ENCODE measurements at places on chromosomes 12 and 14.
A peak's percentile ranks its signal among the peaks of the same experiment; 100 is the strongest.

DNA sequence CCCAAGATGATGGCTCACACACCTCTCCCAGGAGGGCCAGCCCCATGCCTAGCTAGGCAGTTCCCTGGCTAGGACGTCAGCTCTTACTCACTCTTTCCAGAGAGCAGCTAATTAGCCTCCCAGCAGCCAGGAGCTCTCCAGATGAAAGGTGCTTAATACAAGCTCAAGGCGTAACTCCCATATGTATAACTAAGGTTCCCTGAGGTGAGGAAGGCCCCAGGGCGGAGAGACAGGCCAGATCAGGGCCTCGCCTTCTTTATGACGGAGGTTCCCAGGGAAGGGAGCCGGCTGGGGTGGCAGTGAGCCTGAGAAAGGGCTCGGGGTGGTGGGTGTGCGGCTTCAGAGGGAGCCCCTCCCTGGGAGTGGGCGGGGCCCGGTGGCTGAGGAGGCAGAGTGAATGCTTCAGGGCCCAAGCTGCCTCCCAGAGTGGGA is 26.4 kb upstream of the ZFP36L1 start:
- DNase-seq = peak; percentile 59

DNA sequence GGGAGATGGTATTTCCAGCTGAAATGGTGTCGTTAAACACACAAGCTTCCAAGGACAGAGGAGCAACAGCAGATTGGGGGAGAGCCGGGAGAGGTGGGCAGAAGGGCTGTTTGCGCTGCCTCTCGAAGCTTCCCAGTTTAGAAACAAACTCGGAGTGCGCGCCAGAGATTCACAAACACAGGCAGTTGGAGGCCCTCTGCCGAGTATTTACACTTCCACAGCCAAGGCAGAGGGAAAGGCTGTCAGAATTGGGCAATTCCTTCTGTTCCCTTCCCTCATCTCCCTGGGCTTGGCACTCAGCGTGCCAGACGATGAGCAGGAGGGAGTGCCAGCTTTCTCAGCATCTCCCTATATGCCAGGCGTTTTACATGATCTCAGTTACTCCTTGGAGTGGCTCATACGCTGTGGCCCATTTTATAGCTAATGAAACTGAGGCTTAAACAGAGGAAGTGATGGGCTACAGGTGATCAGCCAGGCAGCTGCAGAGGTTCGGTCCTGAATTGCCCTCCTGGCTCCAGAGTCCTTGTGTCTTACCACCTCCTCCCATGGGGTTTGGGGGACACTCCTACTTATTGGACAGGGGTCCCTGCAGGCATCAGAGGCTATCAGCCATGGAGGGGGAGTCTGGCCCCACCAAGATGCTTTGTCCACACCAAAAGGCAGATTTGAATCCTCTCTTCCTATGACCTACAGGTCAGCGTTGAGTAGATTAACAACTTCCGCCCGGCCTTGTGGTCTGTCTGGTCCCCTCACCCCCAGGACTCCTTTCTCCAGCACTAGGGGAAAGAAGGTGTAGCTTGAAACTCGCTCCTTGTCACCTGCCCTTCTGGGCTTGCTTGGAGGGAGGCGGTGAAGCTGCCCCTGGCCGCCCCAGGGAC is 3.1 kb downstream of the FAM222A start:
- peak; percentile 96 for DNase-seq

GRCh38 chr14:45559626-45560025 is 306.6 kb upstream of the MIS18BP1 start:
- DNase-seq = no peak

DNA sequence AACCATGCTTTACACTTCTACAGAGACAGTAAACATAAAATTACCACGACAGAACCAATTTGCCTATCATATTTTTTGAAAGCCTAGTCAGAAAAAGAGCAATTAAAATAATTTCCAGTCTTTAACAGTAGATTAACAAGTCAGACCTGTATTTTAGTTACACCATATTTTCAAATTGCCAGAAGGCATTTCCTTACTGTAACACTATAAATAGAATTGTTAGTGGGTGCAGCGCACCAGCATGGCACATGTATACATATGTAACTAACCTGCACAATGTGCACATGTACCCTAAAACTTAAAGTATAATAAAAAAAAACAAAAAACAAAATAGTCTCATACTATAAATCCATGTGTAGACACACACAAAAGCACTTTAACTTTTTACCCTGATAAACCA is 16.0 kb downstream of the SOS2 start:
- no peak for DNase-seq

DNA sequence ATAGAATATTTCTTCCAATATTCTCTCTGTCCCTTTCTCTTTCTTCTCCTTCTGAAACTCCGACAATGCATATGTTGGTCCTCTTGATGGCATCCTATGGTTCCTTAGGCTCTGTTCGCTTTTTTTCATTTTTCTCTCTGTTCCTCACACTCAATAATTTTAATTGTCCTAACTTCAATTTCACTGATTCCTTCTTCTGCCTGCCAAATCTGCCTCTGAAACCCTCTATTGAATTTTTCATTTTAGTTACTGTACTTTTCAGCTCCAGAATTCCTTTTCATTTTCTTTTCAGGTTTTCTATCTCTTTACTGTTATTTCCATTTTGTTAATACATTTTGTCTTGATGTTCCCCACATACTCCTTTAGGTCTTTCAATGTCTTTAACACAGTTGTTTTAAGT is 67.0 kb upstream of the TTC7B start:
- no peak for DNase-seq

DNA sequence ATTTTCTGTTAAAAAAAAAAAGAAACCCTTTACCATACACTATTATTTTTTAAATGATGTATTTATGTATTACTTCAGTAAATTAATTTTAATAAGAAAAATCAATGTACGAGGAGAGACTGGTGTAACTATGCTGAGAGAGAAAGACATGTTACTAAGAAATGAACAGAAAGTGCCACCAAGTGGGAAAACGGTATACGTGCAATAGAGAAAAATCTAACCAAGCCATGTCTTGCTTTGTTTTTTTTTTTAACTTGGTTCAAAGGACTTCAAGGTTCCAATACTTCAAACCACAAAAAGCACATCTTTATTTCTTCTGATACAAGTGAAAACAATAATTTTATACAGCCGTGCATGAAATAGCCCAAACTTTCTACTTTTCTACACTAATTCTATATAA is 22.9 kb downstream of the NDUFA12 start:
- DNase-seq = peak; percentile 54

DNA sequence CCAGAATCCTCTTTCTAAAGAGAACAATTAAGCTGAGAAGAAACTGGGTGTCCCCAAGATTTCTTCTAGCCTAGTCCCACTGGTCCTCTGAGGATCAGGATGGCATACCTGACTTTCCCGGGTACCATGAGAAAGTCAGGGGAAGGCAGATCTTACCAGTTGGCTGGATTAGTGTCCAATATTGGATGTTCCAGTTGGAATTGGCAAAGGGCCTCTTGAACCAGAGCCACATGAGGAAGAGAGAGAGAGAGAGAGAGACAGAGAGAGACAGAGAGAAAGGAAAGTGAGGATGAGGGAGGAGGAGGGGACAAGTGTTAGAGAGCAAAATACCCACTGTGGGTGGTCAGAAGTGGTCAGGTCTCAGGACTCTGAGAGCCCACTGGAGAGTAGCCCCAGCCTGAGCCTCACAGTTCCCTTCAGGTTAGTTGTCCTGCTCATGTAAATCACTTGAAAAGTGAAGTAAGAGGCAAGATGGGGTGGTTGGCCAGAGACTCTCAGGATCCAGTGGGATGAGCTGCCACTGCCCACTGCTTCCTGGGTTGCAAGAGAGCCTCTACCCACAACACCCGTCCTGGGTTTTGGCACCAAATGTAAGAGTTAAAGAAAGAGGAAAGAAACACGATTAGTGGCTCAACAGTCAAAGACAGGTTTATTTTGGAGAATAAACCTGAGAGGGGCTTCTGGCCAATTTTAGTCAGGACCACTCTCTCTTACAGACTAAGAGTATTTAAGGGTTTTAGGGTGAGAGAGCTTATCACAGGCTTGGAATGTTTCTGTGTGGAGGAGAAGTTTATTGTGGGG is 28.4 kb upstream of the A2M start:
- no peak for DNase-seq

- no peak for DNase-seq
Observed at GRCh38 chr12:59929110-59929509, 333.3 kb downstream of the SLC16A7 start.

GRCh38 chr14:51616724-51617409 is 34.8 kb upstream of the FRMD6 start:
- DNase-seq = peak; percentile 27

GRCh38 chr12:112524676-112525425 is 106.1 kb downstream of the PTPN11 start:
- no peak for DNase-seq

- DNase-seq = peak; percentile 90
Observed at GRCh38 chr14:79701371-79701770, 509.9 kb downstream of the DIO2 start.

GRCh38 chr12:95774311-95775045 is 16.1 kb downstream of the NTN4 start:
- DNase-seq = no peak

Measured in cerebellar cortex (tissue), 1 donor.